ENCODE measurements at places on chromosomes 3 and 15. TPM values are rescaled to one million over a fixed set of nuclear protein-coding genes. Genes with fewer than 3 reads are reported as not detected.

The GXYLT2 gene
- not detected for total RNA-seq

The LMCD1 gene
- total RNA-seq: 0.30 TPM

The VWA5B2 gene
- total RNA-seq: not detected

The GOLGA6L7 gene
- not detected for total RNA-seq

The GLDN gene
- not detected for total RNA-seq

The WDR93 gene
- not detected for total RNA-seq

The TRIM59 gene
- total RNA-seq: 47.7 TPM

The ACTC1 gene
- not detected for total RNA-seq

The LMAN1L gene
- total RNA-seq: 0.38 TPM

The PLOD2 gene
- 0.23 TPM for total RNA-seq

The TTLL13 gene
- total RNA-seq: 0.20 TPM

The TIGIT gene
- 3.1 TPM for total RNA-seq

The MITF gene
- not detected for total RNA-seq

The FGF7 gene
- not detected for total RNA-seq

The FSD2 gene
- not detected for total RNA-seq

The PRSS50 gene
- not detected for total RNA-seq

The ZNF80 gene
- 0.15 TPM for total RNA-seq
